ENCODE measurements at places on chromosomes 7 and 10.
A peak's percentile ranks its signal among the peaks of the same experiment; 100 is the strongest.

DNA sequence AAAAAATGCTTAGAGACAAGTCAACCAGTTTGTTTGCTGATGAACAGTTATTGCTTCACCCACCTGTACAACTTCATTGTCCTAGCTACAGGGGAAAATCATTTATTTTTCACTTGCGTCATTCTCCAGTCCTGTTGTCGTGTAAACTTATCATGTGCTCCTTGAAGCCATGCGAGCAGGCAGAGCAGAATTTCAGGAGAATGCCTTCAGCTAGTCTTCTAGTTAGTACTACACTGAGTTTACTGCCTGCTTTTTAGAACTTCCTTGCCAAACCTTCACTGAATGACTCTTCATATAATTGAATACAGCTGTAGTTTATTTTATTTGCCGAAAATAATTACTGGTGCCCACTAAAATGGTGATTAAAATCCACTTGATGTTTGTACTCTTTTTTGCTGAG is 15.6 kb downstream of the RPA3 start:
- DNase-seq, result no peak

- no peak for DNase-seq
These were observed 155.0 kb downstream of the PTPRN2 start for GRCh38 chr7:158432369-158433341.

GRCh38 chr7:89336121-89336520 is 540.6 kb upstream of the TEX47 start:
- DNase-seq, result no peak

- no peak for DNase-seq
These were observed 85.0 kb downstream of the LRRN3 start for GRCh38 chr7:111175908-111176441.

DNA sequence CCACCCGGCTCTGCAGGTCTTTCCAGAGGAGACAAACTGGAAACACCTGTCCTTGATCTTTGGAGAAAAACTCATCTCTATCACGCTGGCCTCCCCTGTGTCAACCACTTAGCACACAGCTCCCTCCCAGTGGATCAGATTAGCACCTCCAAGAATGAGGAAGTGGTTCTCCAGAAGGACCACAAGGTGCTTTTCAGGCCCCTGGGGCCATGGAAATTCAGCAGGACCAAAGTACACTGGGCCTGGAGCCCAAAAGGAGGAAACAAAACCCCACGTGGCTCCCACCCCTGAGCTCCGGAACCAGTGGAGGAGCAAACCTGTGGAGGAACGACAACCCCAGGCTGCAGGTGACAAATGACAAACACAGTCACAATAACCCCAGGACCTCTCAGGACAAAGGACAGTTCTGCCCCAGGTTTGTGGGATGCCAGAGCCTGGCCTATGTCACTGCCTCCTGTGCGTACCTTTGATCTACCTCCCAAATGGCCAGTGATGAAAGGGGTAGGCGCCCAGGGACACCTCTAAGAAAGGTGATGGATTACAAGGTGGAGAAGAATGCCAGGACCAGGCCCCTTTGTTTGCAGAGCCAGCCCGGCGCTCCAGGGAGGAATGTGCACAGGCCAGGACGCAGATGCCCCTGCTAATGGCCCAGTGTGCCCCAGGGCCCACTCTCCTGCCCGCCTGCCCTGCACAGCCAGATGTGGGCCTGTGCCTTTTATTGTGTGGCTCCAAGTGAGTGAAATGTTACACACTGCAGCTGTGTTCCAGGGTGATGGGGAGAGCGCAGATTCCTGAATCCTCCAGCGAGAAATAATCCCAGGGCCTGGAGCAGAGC is 5.7 kb downstream of the TNS3 start:
- peak; percentile 22 for DNase-seq

DNA sequence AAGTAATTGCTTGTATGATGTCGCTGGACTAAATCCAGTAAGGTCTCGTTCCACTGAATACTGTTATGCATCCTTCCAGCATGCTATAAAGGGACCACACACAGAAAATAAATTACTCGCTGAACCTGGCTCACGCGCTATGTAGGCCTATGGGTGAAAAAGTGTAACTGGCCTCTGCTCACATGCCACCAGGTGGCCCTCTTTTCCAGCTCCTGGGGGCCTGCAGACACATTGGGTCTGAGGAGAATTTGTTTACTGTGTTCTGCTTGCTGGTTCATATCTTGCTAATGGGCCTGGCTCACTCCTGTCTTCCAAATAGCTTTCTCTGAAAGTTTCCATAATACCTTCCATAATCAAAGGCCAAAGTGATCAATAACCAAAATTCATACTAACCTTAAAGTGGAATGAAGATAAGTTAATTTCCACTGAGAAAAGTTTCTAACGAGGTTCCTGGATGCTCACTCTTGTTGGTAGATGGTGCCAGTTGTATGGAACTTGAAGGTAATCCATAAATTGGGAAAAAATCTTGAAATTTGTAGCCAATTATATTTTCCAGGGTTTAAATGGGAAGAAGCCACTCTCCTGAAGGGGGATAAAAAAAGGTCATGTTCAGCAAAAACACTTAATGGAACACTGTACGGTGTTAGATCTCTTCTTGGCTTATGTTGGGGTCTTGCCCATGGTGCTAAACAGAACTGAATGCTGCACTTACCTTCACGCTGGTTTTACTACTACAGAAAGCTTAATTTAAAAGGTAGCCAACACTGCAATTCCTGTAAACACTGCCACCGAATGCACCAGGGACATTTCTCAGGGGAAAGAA is 27.0 kb upstream of the ZPBP start:
- DNase-seq, result peak; percentile 58

DNA sequence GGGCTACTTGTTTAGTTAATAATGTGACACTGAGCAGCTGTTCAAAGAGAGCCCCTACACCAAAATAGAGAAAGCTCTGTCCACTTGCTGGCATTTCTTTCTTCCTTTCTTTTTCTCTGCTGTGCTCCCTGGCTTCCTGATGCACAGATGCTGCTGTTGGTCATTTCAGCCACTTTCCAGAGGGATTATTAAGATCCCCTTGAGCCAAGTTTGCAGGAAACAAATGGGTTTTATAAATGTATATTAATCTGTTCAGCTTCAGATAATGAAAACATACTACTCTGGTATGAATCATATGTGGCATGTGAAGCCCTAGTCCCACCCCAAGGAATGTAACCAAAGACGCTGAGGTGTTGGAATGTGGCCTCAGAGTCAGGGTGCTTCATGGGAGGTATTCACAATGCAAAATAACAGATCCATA is 638.2 kb upstream of the FZD8 start:
- no peak for DNase-seq

- DNase-seq, result no peak
These were observed 119.0 kb upstream of the CACUL1 start for GRCh38 chr10:118873738-118874105.

GRCh38 chr10:75450644-75451640 is 19.5 kb downstream of the LRMDA start:
- no peak for DNase-seq

DNA sequence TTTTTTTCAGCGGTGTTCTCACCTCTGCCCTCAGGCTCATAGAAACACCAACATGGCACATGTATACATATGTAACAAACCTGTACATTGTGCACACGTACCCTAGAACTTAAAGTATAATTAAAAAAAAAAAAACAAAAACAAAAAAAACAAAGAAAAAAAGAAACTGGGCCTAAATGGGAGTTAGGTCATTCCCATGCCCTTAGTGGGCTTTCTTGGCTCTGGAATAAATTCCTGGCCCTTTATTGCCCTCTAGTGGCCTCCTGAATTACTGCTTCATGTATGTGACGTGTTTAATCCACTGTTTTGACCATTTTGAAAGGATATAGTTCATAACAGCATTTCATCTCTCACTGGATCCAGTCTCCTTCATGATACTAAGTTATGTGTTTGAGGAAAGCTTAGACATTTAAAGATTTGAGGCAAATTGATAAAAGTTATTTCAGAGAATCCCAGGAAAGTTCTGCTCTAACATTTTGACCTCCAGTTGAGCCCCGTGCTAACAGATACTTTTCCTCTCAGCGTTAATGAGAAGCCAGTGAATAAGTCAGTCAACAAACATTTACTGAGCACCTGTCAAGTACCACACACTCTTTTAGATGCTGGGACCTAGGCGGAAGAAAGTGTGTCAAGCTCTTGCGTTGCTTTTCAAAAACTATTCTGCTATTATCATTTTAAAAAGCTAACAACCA is 54.7 kb upstream of the SYPL1 start:
- peak; percentile 68 for DNase-seq

DNA sequence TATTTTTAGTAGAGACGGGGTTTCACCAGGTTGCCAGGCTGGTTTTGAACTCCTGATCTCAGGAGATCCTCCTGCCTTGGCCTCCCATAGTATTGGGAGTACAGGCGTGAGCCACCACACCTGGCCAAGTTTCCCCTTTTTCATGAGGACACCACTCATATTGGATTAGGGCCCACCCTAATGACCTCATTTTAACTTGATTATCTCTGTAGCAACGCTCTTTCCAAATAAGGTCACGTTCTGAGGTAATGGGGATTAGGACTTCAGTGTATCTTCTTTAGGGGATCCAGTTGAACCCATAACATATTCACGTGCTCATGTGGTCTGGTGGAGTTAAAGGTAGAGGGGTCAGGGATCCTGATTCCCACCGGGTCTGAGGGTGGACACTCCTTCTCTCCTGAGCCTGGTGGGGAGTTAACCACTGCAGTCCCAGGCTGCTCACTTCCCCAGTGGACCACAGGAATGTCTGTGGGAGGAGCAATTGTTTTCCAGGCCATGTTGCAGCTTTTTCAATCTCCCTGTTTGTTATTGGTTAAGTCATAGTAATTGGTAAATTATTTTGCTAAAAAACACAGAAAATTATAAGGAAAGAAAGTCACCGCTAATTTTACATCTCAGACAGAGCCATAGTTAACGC is 130.5 kb downstream of the GRK5 start:
- no peak for DNase-seq

- no peak for DNase-seq
These were observed 157.2 kb upstream of the INSYN2A start for GRCh38 chr10:127353544-127353943.

DNA sequence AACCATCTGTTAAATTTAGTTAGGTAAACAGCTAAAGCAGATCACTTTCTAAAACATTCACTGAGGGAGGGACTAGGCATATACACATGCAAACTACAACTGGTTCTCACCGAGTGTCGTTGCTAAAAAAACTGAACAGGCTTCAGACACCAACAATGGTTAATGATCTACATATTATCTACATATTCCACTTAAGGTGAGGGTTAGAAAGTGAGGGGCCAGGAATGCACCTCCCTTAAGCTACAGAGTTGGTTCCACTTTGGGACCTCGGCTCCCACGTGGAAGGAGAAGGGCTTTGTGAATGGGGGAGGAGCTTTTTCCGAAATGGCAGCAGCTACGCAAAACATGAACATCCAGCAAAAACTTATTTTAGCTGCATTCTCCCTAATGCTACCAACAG is 5.8 kb downstream of the CTBP2 start:
- no peak for DNase-seq

- no peak for DNase-seq
These were observed 26.5 kb downstream of the GTF2IRD1 start for GRCh38 chr7:74479961-74480829.

DNA sequence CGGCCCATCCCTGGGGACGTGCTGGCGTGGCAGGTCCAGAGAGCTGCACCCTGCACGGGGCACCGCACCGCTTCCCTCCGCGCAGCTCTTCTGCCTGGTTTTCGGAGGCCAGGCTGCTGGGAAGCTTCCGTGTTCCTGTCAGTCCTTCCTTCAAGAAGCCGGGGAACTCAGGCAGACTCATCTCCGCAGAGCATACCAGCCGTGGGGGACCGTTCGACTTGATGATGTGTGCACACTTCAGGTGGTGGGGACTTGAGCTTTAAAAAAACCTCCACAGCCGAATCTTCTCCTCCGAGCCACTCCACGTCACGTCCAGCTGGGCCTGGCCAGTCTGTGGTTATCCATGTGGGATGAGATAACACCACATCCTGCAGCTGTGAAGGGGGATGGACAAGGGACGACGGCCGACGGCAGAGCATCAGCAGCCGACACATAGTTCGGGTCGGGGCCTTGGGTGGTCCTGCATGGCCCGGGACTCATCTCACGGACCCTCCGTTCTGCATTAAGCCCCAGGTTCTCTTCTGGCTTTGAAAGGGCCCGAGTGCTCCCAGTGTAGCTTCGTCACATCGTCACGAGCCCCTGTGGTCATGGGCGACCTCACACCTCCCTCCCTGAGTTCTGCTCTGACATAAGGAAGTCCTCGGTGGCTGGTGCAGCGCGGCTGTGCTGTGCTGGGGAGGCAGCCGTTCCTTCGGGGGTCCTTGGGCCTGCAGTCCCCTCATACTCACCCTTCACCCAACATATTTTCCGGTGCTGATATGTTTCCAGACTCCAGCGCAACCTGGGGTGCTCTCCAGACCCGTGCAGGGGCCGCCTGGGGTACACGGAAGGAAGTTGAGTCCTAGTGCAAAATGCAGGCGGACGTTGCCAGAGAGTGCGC is 4.5 kb upstream of the BHLHA15 start:
- DNase-seq, result no peak

DNA sequence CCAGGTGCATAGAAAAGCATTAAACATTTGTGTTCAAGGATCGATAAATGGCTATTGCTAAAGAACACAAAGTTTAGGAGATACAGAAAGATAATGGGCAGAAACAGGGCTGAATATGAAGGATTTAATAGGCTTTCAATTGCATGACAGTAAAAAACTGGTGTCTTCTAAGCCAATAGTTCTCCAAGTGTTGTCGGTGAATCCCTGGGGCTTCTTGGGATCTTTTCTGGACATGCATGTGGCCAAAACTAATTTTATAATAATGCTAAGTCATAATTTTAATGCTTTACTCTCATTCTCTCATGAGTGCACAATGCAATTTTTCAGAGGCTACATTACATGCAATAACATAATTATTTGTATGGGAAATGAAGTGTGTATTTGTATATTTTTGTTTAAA is 521.1 kb upstream of the ANKRD30A start:
- DNase-seq, result no peak

DNA sequence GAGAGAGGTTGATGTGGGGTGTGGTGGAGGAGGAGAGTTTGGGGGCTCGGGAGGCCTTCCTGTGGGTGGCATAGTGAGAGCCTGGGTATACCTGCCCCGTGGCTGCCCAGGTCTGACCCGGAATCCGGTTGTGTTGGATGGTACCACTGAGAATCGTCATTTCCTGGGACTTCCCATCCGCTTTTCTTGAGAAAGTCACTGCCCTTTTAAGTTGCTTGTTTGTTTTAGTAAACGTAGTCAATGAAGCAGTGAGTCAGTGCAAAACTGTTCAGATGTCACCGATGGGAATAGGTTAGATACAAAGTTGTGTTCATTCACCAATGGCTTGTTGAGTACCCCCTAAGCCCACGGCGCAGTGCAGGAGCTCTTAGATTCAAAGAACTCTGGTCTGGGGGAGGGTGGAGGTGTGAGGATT is 285.8 kb downstream of the CAMK1D start:
- peak; percentile 41 for DNase-seq

DNA sequence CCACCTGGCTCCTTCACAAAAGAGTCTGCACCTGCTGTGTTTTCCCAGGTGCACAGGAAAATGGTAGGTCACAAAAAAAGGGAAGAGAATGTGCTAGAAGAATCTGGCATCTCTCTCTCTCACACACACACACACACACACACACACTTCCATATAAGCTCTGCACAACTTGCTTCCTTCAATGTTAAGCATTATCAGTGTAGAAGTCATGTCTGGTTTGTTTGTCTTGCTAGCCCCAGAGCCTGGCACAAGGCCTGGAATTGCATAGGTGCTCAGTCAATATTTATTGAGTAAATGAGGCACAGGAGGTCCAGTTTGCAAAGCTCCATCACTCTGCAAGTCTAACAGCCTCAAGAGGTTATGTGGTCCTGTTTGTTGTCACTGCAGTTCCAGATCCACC is 867.3 kb upstream of the AUTS2 start:
- DNase-seq, result no peak
